Skin of body (tissue), 3 donors: ENCODE measurements at places on chromosomes 11 and 22. TPM values are rescaled to one million over a fixed set of nuclear protein-coding genes. Genes with fewer than 3 reads are reported as not detected.

POU2AF3 gene
- total RNA-seq = 1.4 TPM

LYVE1 gene
- total RNA-seq = 48.0 TPM

CCDC86 gene
- 9.8 TPM for total RNA-seq

DCHS1 gene
- 29.0 TPM for total RNA-seq

OR6M1 gene
- total RNA-seq = not detected

TNNI2 gene
- total RNA-seq = 322 TPM

ABCG4 gene
- 1.1 TPM for total RNA-seq

GANAB gene
- total RNA-seq = 103 TPM

LGALS1 gene
- 1,340 TPM for total RNA-seq

IRAG1 gene
- 3.4 TPM for total RNA-seq

HEPHL1 gene
- total RNA-seq = 4.9 TPM

LRRC74B gene
- total RNA-seq = 0.20 TPM

PGA5 gene
- total RNA-seq = 0.39 TPM

MMP7 gene
- 3.6 TPM for total RNA-seq

ISX gene
- total RNA-seq = not detected

CCDC188 gene
- total RNA-seq = 1.2 TPM

HEPN1 gene
- not detected for total RNA-seq

PIM3 gene
- 48.5 TPM for total RNA-seq

KCNE3 gene
- total RNA-seq = 3.9 TPM

APOBEC3H gene
- not detected for total RNA-seq

PATE4 gene
- not detected for total RNA-seq

PANX3 gene
- not detected for total RNA-seq

CNGA4 gene
- total RNA-seq = 0.49 TPM

SAA1 gene
- not detected for total RNA-seq

TOMM22 gene
- 33.5 TPM for total RNA-seq

UPK3A gene
- not detected for total RNA-seq

OPCML gene
- 0.49 TPM for total RNA-seq

C11orf71 gene
- total RNA-seq = 4.5 TPM

NPAS4 gene
- total RNA-seq = 2.7 TPM

CCDC89 gene
- total RNA-seq = 1.8 TPM

EI24 gene
- total RNA-seq = 49.6 TPM

MUC2 gene
- total RNA-seq = under 0.01 TPM

KDM4E gene
- not detected for total RNA-seq

VPS37C gene
- total RNA-seq = 9.9 TPM

CNTF gene
- 1.1 TPM for total RNA-seq

ARRB1 gene
- total RNA-seq = 22.5 TPM

MFNG gene
- total RNA-seq = 2.4 TPM
